MM.1S (cell line): ENCODE measurements at places on chromosomes 6 and 20.

DNA sequence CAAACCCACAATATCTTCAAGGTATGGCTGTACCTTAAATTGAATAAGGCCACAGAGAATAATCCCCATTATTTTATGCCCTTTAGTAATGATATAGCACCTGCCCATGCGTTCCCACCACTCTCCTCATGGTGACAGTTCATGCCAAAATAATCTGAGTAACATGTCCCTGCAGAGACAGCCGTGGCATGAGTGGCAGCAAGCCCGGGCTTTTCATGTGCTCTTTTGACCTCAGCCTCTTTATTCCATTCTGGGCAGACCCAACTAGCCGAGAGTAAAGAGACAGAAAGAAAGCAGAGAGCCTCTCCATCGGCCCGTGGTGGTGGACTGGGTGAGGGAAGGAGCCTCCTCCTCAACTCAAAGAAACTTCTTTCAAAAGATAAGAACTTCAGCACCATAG is 19.9 kb upstream of the POPDC3 start:
- DNase-seq: no peak

GRCh38 chr20:62928246-62928939 is 2.1 kb upstream of the DIDO1 start:
- no peak for DNase-seq

GRCh38 chr6:90004511-90004910 is 110.2 kb downstream of the GJA10 start:
- DNase-seq: no peak

GRCh38 chr20:23257106-23257761 is 93.4 kb upstream of the NXT1 start:
- DNase-seq: no peak

DNA sequence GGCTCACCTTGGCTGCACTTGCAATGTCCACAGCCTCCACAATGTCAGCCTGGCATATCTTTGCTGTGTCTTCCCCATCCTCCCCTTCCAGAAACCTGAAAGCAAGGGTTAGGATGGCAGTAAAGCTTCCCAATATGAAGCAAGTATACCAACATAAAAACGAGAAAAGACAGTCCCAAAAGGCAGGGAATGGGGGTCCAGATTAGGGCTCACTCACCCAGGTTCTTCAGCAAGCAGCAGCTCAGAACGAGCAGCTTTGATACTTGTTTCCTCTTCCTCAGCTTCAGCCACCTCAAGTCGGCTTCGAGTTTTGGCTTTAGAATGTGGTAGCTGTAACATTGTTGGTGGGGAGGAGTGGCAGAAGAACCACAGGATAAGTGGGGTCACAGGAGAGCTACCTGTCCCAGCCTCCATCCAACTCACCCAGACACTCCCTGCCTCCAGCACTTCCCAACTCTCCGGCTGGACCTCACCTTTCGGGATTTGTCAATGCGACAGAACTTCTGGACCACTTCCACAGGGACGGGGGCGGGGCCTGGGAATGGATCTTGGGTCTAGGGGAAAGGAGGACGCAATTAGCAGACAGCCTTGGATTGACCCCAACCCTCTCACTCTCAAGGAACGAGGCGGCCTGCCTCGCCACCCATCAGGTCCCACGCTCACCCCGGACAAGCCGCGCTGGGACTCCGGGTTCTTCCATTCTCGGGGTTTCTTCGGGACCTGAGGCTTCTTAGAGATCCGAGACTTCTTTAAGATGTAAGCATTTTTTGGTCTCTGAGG is 708 bp downstream of the WDR46 start:
- no peak for DNase-seq

DNA sequence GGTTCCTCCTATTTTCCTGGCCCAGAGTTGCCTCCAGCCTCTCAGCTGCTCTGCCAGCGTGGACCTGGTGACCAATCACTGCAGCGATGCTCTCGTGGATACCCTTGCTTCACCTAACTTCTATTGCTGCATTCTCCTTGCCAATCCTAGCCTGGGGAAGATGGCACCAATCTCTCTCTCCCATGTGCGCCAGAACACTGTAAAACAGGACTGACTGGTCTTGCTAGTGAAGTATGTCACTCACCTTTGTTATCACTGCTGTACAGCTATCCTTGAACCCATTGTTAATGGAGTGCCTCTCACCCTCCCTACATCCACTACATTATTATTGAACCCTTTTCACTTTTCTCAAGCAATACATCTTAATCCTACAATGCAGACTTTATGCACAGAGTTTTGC is 80.1 kb downstream of the LYRM4 start:
- no peak for DNase-seq

- no peak for DNase-seq
Observed at GRCh38 chr6:118263921-118264486, 284.1 kb upstream of the PLN start.

GRCh38 chr6:104648347-104648746 is 211.4 kb downstream of the HACE1 start:
- DNase-seq: no peak

- DNase-seq: no peak
Observed at GRCh38 chr6:36962874-36963273, 8.3 kb downstream of the PI16 start.

DNA sequence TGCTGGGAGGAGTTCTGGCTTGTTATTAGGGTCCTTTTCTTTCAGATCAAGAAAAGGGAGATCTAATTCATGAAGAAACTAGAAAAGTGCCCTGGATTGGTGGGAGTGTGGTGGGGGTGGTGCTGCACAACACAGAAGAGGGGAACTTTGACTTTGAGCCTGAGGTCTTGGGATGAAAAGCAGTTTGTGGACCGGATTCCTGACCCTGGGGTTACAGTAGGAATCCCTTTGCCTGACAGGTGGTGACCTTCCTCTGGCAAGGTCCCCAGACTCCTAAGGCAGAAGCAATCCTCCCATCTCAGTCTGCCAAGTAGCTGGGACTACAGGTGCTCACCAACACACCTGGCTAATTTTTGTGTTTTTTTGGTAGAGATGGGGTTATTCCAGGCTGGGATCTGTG is 45.3 kb upstream of the IER3 start:
- DNase-seq: no peak

DNA sequence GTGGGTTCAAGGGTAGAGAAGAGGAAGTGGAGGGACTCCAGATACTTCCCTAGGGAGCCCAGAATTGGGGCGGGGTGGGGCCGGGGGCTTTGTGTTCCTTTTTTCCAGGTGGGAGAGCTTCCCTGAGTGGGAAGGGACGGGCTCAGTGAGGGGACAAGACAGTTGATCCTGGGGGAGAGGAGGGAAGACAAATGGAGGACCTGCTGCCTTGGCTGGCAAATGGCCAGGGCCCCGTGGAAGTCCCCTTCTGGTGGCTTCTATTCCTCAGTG is 2.6 kb downstream of the CTSZ start:
- DNase-seq: no peak

DNA sequence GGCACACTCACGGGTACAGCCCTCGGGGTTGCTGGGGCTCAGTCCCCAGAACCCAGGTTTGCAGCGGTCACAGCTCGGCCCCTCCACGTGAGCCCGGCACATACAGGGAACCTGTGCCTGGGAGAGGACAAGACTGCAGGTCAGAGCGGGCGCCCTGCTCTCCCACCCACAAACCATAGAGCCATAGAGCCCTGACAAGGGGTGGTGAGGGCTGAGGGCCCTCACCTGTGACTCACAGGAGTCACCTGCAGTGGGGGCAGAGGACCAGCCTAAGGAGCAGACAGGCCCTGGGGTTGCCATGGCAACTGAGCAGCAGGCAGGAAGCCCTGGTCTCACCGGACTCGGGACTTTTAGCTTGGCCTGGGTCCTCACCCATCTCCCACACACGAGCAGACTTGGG is 30.8 kb downstream of the LAMA5 start:
- DNase-seq: no peak

- DNase-seq: peak; percentile 43
Observed at GRCh38 chr6:116616737-116617053, 416 bp downstream of the RSPH4A start.

- DNase-seq: peak; percentile 82
Observed at GRCh38 chr20:53866794-53867740, 203.3 kb downstream of the BCAS1 start.

DNA sequence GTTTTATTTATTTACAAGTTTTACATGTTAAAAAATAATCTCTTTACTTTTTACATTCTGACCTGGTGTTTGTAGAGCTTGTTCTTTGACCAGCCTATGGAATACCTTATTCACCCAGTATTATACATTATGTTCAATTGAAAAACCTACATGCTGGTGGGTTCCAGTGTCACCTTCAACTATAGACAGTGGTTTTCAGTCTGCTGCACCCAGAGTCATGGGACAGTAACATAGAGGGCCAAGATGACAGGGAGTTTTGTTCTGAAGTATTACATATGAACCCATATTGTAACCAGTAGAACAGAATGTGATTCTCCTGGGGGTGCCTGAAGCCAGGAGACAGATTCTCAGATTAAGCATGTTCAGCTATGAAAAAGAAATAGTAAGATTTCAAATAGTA is 139.5 kb upstream of the SCGN start:
- no peak for DNase-seq

GRCh38 chr20:50977066-50978021 is 18.7 kb downstream of the MOCS3 start:
- DNase-seq: no peak
